ENCODE measurements at places on chromosomes 2 and 18.
A peak's percentile ranks its signal among the peaks of the same experiment; 100 is the strongest.

DNA sequence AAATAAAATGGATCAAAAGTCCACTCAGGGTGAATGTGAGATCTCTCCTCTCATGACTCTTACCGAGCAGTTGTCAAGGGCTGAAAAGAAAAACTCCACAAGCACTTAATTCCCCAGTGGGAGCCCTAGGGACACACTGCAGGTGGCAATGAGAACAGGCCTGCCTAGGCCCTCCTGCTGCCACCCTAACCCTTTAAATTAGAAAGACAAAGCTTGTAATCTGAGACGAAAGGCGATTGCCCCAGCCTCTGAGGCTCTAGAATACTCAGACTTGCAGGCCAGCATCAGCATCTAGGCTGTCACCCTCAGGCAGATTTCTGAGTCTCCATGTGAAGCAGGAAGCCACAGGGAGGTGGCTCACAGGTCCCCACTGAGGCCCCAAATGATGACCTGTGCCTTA lies 457.0 kb upstream of the MYT1L start:
- no peak for DNase-seq

GRCh38 chr2:8509621-8510020 lies 172.2 kb upstream of the ID2 start:
- DNase-seq = no peak

DNA sequence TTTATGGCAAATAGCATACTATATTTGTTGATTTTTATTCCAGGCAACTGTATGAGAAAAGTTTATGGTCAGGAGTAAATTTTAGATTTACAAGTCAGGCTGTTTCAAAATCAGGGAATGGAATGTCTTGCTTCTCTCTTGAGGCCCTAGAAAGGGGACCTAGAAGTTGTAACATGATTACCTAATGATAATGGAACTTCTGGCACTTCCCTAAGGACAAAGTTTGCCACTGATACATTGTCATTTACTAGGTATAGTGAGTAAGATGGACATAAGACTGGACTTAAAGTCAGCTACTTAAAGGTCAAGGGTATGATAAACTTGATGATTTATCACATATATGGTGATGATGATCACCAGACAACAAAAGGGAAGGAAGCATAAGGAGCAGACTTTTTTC lies 103.3 kb upstream of the VRK2 start:
- DNase-seq = peak; percentile 40

DNA sequence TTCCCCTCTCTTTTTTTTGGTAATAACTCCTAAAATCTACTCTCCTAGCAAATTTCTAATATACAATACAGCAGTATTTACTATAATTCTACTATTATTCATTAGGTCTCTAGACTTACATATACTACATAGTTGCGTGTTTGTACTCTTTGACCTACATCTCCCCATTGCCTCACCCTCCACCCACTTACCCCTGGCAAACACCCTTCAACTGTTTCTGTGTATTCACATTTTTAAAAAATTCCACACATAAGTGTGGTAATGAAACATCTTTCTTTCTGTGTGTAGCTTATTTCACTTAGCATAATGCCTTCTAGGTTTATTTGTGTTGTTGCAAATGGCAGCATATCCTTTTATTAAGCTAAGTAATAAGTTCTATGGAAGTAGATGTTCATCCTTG lies 336.0 kb downstream of the CCDC85A start:
- peak; percentile 31 for DNase-seq

GRCh38 chr2:143833015-143833660 lies 686.8 kb downstream of the ZEB2 start:
- DNase-seq = no peak

DNA sequence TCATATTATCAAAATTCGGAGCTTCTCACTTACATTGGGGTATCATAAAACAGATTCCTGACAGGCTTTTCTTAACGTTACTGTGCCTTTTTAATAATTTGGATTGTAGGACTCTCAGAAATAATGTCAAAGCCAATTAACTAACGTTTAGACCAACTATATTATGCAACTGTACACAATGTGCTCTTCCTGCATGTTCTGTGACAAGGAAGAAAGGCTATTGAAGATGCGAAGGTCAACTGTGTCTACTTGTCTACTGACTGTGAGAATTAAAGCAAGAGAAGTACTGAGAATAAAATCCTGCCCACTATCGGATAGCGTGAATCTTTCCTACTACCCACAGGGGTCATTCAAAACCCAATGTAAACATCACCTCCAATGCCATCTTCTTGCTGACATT lies 393.0 kb downstream of the NBAS start:
- no peak for DNase-seq

- no peak for DNase-seq
Observed at GRCh38 chr2:113134717-113135116, 7.3 kb downstream of the IL1RN start.

DNA sequence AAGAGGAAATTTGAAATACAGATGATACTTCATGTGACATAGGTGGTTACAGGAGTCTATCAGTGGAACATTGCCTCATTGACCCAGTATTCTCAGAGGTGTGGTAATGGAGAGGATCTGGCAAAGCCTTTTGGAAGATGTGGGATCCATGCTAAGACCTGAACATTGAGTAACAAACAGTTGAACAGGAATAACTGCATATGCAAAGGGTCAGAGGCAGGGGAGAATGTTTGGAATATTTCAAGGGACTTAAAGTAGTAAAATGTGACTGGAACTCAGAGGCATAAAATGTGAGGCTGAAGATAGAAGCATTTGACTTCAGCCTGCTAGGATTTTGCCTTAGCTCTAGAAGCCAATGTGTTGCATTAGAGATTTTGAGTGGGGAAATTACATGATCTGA lies 300.2 kb upstream of the ETAA1 start:
- no peak for DNase-seq

DNA sequence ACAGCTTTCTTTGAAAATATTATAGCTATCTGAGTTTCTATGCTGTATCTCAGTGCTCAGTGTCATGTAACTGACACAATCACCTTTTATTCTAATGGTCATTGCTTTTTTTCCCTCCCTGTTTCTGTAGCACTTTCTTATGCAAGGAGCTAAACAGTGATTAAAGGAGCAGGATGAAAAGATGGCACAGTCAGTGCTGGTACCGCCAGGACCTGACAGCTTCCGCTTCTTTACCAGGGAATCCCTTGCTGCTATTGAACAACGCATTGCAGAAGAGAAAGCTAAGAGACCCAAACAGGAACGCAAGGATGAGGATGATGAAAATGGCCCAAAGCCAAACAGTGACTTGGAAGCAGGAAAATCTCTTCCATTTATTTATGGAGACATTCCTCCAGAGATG lies 56.4 kb downstream of the SCN2A start:
- DNase-seq = no peak

- DNase-seq = peak; percentile 28
Observed at GRCh38 chr18:58417752-58418151, 211.1 kb downstream of the ALPK2 start.

- DNase-seq = no peak
Observed at GRCh38 chr2:45220227-45220626, 211.0 kb upstream of the SIX2 start.

- DNase-seq = peak; percentile 80
Observed at GRCh38 chr18:23784832-23785245, 95.6 kb downstream of the LAMA3 start.

DNA sequence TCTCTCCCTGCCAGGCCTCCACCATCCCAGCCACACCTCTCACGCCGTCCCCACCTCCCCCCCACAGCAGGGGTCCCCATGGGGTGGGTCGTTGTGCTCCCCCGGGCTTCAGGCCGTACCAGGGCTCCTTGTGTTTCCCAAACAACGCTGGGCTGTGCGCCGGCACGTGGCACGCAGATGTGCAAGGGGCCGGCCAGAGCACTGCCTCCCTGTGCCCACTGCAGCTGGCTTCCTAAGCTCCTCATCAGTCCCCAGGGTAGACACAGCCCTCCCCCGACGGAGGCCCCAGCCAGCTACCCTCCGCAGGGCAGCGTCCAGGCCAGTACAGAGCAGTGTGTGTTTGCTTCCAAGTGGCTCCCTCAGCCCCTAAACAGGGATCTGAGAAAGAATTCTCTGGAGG lies 34.0 kb downstream of the BIN1 start:
- DNase-seq = no peak
